Esophagus muscularis mucosa (tissue), 4 donors: ENCODE measurements at places on chromosomes 2 and 18.

DNA sequence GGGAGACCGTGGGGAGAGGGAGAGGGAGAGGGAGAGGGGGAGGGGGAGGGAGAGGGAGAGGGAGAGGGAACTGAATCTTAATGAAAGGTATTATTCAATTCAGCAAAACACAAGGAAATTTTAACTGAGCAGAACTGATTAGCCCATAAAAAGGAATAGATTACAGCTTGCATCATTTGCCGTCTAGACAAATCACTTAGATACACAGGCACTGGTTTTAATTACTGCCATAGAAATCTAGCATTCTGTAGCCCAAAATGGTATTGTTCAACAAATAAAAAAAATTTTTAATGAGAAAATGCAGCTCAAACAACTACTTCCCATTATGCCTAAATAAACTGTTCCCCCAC, 7.9 kb upstream of the KCNF1 start:
- DNase-seq, result no peak

GRCh38 chr2:144935191-144935590, 415.3 kb upstream of the ZEB2 start:
- DNase-seq, result no peak

DNA sequence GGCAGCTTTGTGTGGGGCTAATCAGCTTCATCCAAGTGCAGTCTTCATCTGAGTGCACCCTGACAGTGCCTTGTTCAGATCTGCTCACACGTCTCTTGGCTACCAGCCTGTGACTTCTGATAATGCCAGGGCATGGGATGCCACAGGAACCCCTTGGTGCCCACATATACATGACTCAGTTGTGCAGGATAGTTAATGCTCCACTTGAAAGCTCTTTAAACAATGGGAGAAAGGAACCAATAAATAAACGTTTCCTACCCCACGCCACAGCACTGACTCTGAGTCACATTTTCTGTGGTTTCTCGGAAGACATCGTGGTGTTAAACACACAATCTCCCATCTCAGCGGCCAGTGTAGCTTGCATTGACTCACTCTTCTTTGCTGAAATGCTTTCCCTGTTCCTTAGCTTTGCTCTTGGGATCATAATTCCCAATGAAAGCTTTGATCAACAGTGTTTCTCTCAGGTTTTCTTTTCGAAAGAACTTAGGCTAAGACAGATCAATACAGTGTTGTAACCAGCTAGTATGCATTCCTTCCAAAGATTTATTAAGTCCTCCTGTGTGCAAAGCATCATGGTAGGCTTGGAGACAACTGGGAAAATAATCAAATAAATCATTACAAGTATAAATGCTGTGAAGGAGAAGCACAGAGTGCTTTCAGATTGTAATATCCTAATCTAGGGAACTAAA, 142.0 kb downstream of the COPS8 start:
- DNase-seq, result no peak

GRCh38 chr2:61253136-61253535, 91.1 kb downstream of the C2orf74 start:
- DNase-seq, result no peak

GRCh38 chr2:73386894-73387636, 1.4 kb downstream of the ALMS1 start:
- DNase-seq, result no peak

DNA sequence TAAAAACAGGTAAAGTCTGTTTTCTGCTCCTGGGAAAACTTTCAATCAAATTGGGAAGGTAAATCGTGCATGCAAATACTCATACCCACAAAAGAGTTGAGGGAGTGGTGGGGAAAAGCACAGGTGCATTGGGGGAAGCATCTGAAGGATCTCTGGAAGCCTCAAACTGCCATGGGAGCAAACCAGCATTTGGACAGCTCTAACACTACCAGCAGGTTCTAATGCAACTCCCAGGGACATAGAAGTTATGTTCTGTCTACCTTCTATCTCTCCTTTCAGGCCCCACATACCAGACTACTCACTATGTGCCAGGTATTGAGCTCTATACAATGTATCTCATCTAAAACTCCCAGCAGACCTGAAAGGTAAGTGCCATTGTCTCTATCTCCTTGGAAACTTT, 933.7 kb downstream of the NRXN1 start:
- no peak for DNase-seq

DNA sequence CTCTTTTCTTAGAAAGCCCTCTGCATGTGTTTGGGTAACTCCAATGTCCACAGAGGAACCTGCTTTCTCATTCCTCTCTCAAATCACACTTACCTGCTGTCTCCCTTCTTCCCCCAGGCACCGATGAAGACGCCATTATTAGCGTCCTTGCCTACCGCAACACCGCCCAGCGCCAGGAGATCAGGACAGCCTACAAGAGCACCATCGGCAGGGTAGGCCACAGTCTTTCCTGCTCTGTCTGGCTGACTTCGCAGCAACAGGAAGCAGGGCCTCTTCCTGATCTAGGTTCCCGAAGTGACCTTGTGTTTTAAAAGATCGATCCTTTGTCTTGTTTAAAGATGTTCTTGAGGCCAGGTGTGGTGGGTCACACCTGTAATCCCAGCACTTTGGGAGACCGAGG, 25.0 kb upstream of the GMCL1 start:
- peak; percentile 39 for DNase-seq
